ENCODE measurements at places on chromosomes 4 and X.

DNA sequence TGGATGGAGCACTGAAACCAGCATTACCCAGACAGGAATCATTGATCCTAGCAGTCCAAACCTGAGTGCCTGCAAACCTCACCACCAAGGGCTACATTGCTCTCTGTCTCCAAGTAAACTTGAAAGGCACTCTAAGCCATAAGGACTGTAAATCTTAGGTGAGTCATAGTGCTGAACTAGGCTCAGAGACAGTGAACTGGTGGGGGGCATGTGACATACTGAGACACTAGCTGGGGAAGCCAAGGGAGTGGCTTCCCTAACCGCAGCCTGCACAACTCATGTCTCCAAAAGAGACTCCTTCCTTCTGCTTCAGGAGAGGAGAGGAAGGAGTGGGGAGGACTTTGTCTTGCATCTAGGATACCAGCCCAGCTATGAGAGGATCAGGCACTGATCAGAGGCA is 235.5 kb upstream of the ACTRT1 start:
- no peak for DNase-seq

DNA sequence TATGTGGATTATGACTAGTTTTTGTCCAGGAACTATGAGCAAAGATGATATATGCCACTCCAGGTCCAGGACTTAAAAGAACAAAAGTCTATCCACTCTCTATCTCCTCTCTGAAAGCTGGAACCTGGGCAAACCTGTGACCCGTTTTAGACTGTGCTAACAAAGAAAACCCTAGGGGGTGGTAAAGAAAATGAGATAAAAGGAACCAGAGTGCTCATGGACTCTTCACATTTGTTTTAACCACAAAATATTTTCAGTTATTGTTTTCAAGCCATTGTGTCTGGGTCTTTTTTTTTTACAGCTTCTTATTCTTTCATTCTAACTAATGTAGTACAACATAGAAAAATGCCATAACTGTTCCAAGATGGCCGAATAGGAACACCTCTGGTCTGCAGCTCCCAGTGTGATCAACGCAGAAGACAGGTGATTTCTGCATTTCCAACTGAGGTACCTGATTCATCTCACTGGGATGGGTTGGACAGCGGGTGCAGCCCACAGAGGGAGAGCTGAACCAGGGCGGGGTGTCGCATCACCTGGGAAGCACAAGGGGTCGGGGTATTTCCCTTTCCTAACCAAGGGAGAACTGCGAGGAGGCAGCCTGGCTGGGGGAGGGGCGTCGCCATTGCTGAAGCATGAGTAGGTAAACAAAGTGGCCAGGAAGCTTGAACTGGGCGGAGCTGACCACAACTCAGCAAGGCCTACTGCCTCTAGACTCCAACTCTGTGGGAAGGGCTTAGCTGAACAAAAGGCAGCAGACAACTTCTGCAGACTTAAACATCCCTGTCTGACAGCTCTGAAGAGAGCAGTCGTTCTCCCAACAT is 45.1 kb downstream of the CHM start:
- DNase-seq: peak; percentile 27

DNA sequence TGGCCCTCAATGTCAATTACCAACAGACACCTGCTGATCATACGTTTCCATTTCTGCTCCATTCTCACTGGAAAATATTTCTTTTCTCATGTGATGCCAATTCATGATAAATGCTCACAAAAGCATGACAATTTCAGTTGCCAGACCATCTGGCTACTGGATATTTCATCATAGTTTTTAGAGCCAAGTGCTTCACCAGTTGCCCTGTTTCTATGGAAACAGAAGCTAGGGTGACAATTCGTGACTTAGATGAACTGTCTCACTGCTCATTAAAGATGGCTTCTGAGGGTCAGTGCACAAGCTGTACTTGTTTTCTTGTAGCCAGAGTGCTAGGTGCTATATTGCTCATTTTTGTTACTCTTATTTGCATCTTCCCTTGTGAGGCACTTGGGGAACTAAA is 184.9 kb downstream of the COMMD8 start:
- DNase-seq: no peak

DNA sequence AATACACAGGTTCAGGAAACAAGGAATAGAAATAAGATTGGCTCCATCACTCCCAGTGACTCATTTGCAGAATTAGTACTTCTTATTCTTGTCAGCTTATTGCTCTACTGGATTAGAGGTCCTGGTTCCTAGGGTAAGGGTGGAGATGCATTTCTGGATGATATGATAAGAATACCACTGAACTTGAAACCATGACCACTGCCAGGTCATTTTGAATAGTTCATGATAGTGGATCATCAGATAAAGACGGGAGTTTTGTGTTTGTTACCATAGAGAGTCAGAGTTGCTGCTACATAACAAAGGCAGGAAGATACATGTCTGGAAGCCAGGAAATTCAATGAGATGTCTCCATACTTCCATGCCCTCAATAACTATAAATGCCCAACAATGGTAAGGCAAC is 109.2 kb upstream of the FAT1 start:
- no peak for DNase-seq

DNA sequence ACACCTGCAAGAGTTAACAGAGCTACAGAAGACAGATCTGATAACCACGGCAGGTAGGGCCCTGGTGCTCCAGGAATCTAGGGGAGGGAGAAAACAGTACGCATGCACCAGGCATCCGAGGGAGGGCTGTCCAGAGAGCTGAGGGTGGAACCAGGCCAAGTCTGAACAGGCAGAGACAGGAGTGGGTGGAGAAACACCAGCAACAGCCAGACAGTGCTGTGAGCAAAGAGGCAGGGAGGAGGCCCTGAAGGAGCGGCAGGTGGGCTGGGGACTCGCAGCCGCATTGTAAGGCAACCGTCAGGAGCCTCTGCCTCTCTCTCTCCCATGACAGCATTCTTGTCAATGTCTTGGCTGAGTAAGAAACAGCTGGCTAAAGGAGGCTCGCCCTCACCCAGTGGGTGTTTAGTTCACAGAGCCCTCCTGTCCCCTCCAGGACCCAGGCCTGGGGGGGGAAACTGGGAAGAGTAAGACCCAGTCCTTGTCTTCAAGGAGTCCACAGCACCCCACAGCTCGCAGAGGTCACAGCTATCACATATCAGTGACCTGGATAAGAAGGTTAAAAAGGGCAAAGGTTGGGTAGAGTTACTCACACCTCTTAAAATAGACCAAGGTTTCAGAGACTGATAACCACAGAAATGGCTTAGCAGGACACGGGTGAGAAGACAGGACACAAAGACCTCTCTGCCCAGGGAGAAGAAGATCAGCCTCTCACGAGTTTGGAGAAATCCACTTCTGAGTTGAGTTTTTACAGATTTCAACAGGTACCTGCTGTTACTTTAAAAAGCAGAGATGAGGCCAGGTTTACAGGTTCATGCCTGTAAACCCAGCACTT is 10.5 kb downstream of the ACSL1 start:
- peak; percentile 91 for DNase-seq

- no peak for DNase-seq
Measured at GRCh38 chr4:184251670-184251980, 34.0 kb upstream of the ENPP6 start.

DNA sequence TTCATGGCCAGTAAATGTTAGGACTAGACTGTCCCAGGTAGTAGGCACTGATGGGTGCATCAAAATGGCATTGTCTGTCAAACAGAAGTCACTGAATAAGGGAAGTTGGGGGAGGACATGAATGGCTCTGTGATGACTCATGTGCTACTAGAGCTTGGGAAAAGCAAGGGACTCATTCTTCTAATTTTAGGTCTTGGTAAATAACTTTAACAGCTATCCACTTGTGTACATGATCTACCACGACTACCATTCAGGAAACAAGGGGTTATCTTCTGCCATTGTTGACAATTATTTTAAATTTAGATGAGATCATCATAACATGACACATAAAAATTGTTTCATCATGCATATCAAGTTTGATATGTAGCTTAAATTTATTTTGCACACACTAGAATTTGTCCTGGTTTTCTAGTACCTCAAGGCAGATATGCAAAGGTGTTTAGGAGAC is 6.3 kb downstream of the AREG start:
- DNase-seq: no peak

DNA sequence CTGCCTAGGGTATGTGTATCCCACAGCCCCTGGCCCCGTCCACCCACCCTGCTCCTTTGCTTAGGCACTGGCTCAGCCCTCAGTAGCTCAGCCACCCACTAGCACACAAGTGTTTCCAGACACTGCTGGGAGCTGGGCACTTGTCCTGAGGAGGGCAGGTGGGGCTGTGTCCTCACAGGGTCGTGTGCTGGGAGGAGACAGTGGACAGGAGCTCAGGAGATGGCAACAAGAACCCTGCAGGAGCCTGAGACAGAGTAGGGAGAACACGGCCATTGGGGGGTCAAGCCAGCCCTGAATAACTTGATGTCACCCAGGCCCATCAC is 5.5 kb upstream of the CPLX1 start:
- DNase-seq: no peak

DNA sequence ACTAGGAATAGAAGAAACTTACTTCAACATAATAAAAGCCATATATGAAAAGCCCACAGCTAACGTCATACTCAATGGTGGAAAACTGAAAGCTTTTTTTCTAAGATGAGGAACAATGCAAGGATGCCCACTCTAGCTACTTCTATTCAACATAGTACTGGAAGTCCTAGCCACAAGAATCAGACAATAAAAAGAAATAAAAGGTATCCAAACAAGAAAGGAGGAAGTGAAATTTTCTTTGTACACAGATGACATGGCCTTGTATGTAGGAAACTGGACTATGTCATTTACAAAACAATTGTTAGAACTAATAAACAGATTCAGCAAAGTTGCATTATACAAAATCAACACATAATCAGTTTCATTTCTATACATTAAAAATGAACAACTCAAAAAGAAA is 25.5 kb upstream of the NXT2 start:
- no peak for DNase-seq

DNA sequence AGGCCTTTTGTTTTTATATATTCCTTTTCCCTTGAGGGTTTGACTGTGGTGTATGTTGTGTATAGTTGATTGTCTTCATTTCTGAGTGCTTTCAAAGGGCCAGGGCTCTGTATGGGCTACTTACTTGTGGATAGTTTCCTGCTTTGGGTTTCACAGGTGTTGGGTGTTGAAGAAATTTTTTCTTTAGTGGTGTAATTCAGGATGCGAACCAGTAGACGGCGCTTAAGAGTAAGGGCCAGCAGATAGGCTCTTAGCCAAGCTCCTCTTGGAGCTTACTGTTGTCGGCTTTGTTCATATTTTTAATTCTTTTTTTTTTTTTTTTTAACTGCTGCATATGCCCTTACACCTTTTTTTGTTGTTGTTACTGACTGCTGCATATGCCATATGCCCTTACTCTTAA is 276.3 kb upstream of the GALNT7 start:
- peak; percentile 48 for DNase-seq

- DNase-seq: no peak
Measured at GRCh38 chrX:1600406-1601050, 9.1 kb downstream of the AKAP17A start.

DNA sequence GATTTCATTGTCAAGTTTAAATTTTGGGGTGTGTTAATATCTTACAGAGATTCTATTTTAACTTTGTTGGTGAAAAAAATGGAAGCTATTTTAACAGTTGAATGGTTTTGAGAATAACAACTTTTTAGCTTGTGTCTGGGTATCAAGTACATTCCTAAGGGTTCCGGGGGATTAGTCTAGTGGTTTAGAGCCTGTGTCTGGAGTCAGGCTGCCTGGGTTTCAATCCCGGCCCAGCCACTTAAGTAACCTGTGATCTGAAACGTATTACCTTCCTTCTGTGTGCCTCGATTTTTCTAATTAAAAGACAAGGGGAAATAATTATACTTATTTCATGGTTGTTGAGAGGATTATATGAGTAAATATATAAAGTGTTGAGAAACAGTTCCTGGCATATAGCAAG is 288.6 kb upstream of the NR3C2 start:
- no peak for DNase-seq

- peak; percentile 8 for DNase-seq
Measured at GRCh38 chr4:87209696-87210095, 10.7 kb downstream of the KLHL8 start.

GRCh38 chr4:48578132-48578968 is 88.3 kb downstream of the ZAR1 start:
- peak; percentile 70 for DNase-seq

GRCh38 chrX:75883446-75883845 is 98.4 kb upstream of the MAGEE2 start:
- DNase-seq: no peak

- no peak for DNase-seq
Measured at GRCh38 chr4:76804096-76804495, 93.8 kb downstream of the SOWAHB start.

GRCh38 chr4:135575041-135575440 is 1373.5 kb upstream of the PABPC4L start:
- no peak for DNase-seq

Data from GM12865 (cell line).